Lower lobe of right lung (tissue), 2 donors: ENCODE measurements at places on chromosomes 5 and 9. TPM values are rescaled to one million over a fixed set of nuclear protein-coding genes. Genes with fewer than 3 reads are reported as not detected.

Gene SPATA6L
- 16.3 TPM for total RNA-seq

Gene HTR4
- not detected for total RNA-seq

Gene ECM2
- 9.4 TPM for total RNA-seq

Gene ORM2
- total RNA-seq = 3.1 TPM

Gene SLC35D2
- total RNA-seq = 32.4 TPM

Gene LCN15
- total RNA-seq = not detected

Gene ADCY2
- total RNA-seq = 0.59 TPM

Gene PRRX2
- total RNA-seq = 2.5 TPM

Gene HSPA5
- 201 TPM for total RNA-seq

Gene FABP6
- 4.9 TPM for total RNA-seq

Gene SLC27A6
- 0.15 TPM for total RNA-seq

Gene TNFSF8
- total RNA-seq = 3.5 TPM

Gene GARIN3
- not detected for total RNA-seq

Gene DMGDH
- 1.3 TPM for total RNA-seq

Gene ARID3C
- total RNA-seq = not detected

Gene NR5A1
- not detected for total RNA-seq

Gene ARHGEF28
- total RNA-seq = 30.4 TPM

Gene PRKACG
- not detected for total RNA-seq

Gene MTMR12
- 39.3 TPM for total RNA-seq

Gene SLC36A2
- total RNA-seq = not detected

Gene EDIL3
- 17.0 TPM for total RNA-seq

Gene IL13
- not detected for total RNA-seq

Gene CCNG1
- 88.3 TPM for total RNA-seq

Gene TTC33
- 14.9 TPM for total RNA-seq

Gene ST8SIA4
- total RNA-seq = 20.5 TPM

Gene SLCO4C1
- total RNA-seq = 29.5 TPM

Gene SLC25A48
- total RNA-seq = 0.24 TPM

Gene LCN2
- 83.4 TPM for total RNA-seq

Gene MYMK
- total RNA-seq = not detected

Gene C5orf34
- total RNA-seq = 1.4 TPM

Gene PCDHA3
- 0.77 TPM for total RNA-seq

Gene TLE1
- total RNA-seq = 17.9 TPM

Gene ALDOB
- total RNA-seq = 0.38 TPM

Gene CORO2A
- 26.1 TPM for total RNA-seq

Gene SAPCD2
- total RNA-seq = 0.86 TPM
